ENCODE measurements at places on chromosomes 11 and 22.

DNA sequence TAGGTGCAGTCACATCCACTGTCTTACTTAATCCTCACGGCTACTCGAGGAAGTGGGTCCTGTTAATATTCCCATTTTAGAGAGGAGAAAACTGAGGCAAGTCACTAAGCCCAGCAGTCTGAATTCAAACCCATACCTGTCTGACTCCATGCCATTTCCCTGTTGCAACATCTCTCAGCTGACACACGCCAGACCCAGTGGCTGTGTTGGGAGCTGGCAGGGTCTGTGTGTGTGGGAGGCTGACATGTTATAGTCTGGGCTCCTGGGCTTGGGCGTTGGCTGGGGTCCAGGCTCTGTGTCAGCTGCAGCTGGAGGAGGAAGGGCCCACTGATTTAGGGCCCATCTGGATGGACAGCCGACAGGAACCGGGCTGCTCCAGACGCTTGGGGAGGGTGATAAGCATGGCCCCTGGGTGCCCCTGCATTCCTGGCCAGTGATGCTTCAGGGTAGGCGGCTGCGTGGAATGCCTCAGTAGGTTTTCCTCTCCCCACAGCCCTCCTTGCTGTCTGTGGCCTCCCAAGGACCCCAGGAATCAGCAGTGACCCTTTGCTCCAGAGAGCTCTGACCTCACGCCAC is 562.5 kb downstream of the MN1 start:
- peak; percentile 94 for DNase-seq

GRCh38 chr11:110376711-110377324 is 52.9 kb upstream of the FDX1 start:
- DNase-seq, result peak; percentile 95

GRCh38 chr22:48738204-48738980 is 1089.3 kb downstream of the BRD1 start:
- no peak for DNase-seq

GRCh38 chr22:40637183-40638150 is 948 bp upstream of the MRTFA start:
- DNase-seq, result no peak
